ENCODE measurements at places on chromosomes 6 and 20.

DNA sequence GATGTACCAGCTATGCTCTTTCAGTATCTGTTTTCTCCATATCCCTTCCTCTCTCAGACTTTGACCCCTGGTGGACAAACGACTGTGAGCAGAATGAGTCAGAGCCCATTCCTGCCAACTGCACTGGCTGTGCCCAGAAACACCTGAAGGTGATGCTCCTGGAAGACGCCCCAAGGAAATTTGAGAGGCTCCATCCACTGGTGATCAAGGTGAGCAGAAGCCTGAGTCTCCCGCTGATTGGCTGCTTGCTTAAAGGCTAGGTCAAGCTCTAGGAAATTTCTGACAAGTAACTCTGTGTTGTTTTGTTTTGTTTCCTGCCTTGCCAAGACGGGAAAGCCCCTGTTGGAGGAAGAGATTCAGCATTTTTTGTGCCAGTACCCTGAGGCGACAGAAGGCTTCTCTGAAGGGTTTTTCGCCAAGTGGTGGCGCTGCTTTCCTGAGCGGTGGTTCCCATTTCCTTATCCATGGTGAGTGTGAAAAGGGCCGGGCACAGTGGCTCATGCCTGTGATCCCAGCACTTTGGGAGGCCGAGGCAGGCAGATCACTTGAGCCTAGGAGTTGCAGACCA is 28.6 kb downstream of the C6orf89 start:
- DNase-seq, result no peak

DNA sequence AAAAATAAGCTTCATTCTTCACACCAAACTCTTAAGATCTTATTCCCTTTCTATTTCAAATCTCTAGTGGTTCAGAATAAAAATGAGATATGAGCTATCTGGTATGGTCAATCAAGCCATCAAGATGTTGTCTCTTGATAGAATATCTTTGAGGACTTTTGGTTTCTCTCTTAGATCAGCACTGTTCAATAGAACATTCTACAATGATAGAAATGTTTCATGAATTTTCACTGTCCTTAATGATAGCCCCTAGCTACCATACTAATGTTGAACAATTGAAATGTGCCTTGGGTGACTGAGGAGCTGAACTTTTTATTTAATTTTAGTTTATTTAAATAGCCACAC is 24.1 kb upstream of the HINT3 start:
- DNase-seq, result no peak

DNA sequence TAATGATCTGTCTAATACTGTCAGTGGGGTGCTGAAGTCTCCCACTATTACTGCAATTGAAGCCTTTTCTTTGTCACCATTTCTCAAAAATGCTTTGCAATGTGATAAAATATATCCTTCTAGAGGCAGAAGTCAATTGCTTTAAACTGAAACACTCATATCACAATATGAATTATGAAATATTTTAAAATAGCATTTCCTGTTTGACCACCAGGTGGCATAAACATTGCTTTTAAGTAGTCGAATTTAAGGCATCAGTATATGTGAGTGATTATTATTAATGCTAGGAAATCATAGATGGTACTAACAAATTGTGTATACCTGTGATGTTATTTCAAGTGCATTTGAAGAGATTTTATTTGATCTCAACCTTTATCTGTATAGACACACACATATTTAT is 87.5 kb downstream of the MEI4 start:
- DNase-seq, result no peak

- DNase-seq, result no peak
These were observed 182.4 kb downstream of the TSHZ2 start for GRCh38 chr20:53154540-53154939.

DNA sequence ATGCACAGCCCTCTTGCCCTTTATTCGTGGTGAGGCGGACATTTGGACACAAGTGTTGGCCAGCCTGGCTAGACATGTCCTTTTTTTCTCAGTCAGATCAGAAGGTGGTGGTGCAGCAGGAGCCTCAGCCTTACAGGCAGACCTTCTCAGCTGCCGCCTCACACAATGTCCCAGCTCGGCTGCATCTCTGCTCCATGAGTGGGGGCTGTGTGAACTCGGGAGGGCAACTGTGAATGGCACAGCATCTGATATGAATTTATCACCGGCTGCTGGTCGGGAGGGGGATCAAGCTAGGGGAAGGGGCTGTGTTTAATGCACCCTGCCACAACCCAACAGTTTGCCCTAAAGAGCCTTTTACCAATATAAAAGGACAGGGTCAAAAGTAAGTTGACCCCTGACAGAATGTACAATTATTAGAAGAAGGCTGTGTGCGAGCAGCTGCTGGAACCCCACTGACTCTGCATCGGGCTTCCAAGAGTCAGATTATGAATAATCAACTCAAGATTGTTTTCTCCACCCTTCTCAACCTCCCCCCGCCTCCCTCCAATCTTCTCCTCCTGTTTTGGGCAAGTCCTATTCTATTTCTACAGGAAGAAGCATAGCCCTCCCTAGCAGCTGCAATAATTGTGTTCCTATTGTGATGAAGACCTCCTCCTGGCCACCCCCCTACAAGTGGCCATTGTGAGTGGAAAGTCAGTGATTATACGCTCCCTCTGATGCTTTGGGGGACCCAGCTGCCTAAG is 245.2 kb downstream of the PKHD1 start:
- DNase-seq, result no peak

- no peak for DNase-seq
These were observed 11.1 kb downstream of the TOX2 start for GRCh38 chr20:43925801-43926200.

DNA sequence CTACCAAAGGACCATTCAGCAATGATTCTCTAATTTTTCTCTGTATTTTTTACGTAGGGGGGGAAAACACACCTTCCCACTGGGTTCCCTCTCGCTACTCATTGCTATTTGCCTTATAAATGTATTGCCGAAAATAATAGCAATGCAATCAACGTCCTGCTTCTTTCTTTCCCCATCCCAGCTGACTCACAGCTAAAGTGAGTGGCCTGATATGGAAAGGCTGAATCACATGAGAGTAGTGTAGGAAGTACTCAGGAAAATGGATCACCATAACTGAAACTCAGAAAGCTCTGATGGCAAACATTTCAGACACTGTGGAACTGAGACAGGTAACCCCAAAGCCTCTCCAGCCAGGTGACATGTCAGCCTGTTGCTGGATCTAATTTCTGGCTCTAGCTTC is 49.3 kb upstream of the SRPK1 start:
- no peak for DNase-seq

DNA sequence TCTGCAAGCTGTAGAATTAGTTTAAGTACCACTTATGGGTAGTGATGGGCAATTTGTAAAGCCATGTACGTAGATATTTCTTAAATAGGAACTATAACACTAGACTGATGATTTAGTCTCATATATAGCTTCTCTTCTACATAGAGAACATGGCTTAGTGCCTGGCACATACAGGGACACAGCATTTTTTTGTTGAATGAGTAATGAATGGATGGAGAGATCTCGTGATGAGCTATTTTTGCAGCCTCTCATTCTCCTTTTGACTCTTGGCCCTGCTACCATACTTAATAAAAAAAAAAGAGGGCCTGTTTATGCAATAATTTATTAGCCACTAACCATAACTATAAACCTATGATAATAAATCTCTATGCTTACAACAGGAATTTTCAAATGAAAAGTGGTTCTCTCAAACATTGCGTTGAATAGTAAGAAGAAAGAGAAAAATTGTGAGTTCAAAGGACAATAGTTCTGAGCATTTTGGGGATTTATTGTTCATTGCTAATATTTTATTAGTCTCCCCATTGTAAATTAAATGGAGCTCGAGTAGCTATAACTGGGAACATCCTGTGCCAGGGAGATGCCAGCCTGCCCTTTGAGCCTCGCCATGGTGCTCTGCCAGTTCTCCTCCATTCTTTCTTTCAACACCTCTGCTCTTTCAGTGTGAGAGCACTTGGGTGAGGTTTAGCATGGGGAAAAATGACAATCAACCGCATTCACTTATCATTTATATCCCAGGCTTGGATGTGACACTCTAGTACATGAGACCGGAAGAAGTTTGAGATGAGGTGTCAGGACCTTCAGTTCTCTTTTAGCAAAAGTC is 14.7 kb upstream of the RCAN2 start:
- DNase-seq, result no peak

DNA sequence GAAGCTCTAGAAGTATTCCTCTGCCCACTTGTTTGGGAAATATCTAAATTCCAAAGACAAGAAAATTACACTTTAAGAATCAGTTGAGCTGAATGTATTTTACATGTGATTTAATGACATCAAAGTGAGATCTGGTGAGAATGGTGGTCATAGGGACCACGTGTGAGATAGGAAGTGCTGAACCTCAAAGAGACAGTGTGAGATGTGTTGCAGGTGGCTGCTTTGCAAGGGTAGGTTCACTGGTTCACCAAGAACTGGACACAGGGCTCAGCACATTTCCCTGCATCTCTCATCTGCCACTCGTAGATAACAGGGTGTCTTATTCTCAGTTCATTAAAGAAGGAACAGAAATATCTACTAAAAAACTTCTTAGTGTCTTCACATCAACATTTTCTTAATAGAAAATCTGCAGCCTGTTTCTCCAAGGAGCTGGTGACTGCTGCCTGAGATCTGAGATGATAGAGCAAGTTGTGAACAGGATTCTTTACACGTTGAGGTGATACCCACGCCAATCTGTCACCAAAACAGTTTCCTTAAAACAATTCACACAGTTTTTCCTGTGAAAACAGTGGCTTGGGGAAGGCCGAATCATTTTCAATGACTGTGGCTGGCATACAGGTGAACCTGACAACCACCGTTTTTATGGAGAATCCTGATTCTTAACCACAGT is 7.2 kb downstream of the CCR6 start:
- DNase-seq, result peak; percentile 37

DNA sequence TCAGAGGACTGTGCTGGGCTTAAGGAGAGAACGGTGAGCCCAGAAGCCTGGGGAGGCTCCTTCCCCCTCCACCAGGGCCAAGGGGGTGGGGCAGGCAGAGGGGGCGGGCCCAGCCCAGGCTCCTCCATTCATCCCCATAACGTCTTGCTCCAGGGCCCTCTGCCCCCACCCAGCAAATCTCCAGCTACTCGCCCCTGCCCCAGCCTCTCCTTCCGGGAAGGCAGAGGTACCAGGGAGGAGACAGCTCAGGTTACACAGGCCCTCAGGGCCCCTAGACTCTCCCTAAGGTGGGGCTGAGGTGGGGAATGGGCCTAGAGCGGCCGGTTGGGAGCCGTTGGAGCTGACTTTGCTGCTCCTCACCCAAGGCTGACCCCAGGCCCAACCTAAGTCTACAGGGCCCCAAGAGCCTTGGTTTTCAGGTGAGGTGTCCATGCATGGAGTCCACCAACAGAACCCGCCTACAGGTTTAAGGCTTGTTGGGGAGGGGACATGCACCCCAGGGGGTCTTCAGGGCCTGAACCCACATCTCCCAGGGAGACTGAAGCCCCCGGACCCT is 1.2 kb downstream of the LAMA5 start:
- no peak for DNase-seq

DNA sequence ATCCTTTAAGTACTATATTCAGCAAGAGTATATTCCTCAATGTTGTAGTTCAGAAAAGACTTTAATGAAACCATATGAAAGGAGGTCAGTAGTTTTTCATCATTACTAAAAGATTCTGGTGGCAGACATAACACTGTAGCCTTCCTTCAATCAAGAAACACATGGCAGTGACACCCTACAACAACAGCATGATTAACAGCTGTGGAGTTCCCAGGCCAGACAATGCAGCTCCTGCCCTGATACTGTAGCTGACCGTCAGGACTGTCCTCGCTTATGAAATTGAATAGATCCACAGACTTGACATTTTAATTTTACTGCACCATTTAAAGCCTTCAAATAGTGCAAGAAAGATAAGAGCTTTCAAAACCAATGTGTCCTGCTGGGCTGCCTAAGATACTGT is 43.6 kb downstream of the USP45 start:
- no peak for DNase-seq

DNA sequence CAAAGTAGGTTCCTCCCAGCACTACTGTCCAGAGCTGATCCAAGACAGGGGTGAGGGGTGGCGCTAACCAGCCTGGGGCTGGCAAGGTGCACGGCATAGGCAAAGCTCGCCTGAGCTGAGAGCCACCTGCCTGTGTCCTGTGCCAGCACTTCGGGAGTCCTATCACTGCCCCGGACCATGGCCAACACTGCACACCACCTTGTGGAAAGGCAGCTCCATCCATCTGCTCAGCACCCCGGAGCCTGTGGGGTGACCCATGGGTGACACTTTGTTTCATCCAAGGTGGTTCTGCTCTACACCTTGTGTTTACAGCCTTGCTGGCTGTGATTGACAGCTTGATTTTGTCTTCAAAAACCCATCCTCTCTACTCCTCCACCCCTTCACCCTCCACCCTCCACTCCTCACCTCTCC is 32.9 kb upstream of the GATA5 start:
- DNase-seq, result no peak

DNA sequence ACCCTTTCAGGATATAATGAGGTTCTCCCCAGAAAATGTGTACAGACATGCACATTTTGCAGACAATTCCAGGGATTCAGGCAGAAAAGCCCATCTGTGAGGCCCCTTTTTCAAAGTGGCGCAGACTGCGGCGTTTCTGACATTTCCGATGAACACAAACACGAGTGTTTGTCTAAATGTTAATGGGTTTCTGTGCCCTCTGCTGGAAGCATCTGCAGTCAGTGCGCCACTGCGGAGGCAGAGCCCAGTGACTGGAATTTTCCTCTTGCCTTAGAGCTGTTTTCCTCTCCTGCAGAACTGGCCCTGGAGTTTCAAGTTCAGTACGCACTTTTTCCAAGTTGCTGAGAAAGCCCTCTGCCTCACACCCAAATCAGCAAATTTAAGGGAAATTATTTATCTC is 15.3 kb downstream of the ANKRD60 start:
- no peak for DNase-seq

GRCh38 chr6:141169419-141169818 is 963.3 kb upstream of the GJE1 start:
- no peak for DNase-seq

DNA sequence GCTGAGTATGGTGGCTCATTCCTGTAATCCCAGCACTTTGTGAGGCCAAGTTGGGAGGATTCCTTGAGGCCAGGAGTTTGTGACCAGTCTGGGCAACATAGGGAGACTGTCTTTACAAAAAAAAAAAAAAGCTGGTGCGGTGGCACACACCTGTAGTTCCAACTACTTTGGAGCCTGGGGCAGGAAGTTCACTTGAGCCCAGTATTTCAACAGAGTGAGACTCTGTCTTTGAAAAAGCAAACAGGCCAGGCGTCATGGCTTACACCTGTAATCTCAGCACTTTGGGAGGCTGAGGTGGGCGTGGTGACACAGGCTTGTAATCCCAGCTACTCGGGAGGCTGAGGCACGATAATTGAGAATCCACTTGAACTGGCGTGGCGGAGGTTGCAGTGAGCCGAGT is 28.7 kb downstream of the MYBL2 start:
- no peak for DNase-seq

GRCh38 chr20:62825333-62825985 is 8.6 kb downstream of the COL9A3 start:
- no peak for DNase-seq

DNA sequence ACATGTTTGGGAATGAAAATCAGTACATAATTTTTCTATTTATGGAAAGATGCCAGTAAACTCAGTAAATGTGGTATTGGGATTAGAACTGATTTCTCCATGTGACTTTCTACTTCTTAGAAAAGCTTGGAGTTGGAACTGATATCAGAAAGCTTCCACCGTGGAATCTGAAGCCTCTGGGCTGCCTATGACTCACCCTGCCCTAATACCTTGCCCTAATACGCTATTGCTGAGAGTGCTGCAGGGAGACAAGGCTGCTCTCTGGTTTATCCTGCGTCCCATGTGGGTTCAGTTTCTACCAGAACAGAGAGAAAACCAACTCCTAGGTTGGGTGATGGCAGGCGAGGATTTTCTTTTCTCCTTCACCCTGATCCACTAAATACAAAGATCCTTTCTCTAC is 3.3 kb upstream of the STMND1 start:
- DNase-seq, result no peak
